ENCODE measurements at places on chromosomes 4 and X. TPM values are rescaled to one million over a fixed set of nuclear protein-coding genes. Genes with fewer than 3 reads are reported as not detected.

DNA sequence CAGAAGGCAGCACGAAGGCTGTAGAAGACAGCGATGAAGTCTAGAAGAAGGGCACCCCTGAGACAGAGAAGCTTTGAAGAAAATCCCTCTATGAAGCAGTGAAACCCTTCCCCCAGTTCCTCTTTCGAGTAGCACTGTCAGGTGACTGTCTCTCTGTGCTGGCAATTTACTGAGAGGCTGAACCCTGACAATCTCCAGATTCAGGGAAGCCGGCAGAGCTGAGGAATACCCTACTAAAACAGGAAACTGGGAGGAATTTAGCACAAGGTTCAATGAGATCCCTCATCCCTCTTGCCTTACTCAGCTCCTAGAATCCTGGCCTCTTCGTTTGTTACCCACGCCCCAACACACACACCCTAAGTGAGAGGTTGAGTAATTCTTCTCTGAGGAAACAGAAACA lies 239.7 kb upstream of the NOCT start:
- H3K36me3 ChIP-seq: no peaks in the 10 kb centered on the region
- no peaks in the 10 kb centered on the region for H3K4me1 ChIP-seq
- DNase-seq: no peak
- no peak overlapping the region for H3K27ac ChIP-seq
- H3K4me3 ChIP-seq: no peak overlapping the region

The ARMCX4 gene
- 13.4 TPM for total RNA-seq

- no peak overlapping the region for H3K27ac ChIP-seq
- DNase-seq: no peak
- H3K4me1 ChIP-seq: peaks cover 9% of the 10 kb centered on the region
Observed at GRCh38 chrX:8684201-8684965, 47.6 kb downstream of the ANOS1 start.

The APELA gene
- total RNA-seq: not detected

- no peaks in the 10 kb centered on the region for H3K4me1 ChIP-seq
- H3K27me3 ChIP-seq: no peaks in the 10 kb centered on the region
- H3K36me3 ChIP-seq: peaks cover 3% of the 10 kb centered on the region
- no peak overlapping the region for H3K27ac ChIP-seq
Observed at GRCh38 chr4:48602222-48602621, 112.2 kb downstream of the ZAR1 start.

DNA sequence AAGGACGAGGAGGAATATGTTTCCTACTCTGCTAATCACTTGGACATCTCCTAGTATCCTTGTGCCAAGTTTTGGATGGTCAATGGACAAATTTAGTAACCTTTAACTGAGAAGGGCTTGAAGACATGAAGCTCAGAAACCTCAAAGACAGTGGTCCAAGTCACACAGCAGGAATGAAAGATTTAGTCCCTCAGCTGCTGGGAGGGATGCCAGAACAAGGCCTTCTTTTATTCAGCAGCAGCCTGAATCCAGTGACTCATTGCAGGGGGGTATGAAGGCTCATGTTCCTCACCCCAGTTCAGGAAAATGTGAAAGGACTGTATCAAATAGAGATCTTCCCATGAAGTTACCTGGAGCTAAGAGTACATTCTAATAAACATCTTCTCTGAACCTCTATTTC lies 214.9 kb upstream of the UGT8 start:
- H3K4me1 ChIP-seq: no peaks in the 10 kb centered on the region
- H3K27me3 ChIP-seq: no peaks in the 10 kb centered on the region
- H3K4me3 ChIP-seq: no peak overlapping the region
- no peaks in the 10 kb centered on the region for H3K36me3 ChIP-seq
- H3K27ac ChIP-seq: no peak overlapping the region

DNA sequence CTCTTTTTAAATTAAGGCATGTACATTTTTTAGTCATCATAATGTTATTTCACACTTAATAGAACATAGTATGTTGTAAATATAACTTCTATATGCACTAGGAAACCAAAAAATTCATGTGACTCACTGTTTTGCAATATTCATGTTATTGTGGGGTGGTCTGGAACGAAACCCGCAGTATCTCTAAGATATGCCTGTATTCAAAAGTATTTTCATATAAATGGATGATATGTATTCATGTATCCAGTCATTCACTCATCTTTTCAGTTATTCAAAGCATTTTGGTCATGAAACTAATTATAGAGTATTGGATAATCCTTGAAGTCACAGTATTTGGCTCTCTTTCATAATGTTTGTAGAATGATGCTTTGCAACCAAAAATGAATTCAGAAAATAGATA lies 168.1 kb downstream of the HS6ST2 start:
- H3K4me3 ChIP-seq: no peak overlapping the region
- no peak overlapping the region for H3K27ac ChIP-seq
- H3K27me3 ChIP-seq: no peaks in the 10 kb centered on the region
- H3K36me3 ChIP-seq: no peaks in the 10 kb centered on the region
- no peak for DNase-seq

DNA sequence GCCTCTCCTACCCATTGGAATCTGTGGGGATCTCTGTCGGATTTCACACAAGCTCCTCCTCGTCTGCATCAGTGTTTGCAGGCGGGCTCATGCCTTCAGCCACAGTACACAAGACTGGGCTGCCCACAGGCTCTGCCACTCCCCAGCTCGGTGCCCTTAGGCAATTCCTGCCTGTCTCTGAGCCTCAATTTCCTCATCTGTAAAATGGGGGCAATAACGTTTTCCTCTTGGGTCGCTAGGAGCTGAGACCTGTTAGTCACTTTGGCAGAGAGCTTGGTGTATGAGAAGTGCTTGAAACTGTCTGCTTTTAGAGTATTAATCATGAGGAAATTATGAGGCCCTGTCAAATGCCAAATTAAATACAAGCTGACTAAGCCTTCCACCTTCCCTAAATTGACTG lies 27.6 kb upstream of the MSX1 start:
- no peak overlapping the region for H3K27ac ChIP-seq
- no peaks in the 10 kb centered on the region for H3K36me3 ChIP-seq
- H3K4me3 ChIP-seq: no peak overlapping the region

GRCh38 chr4:153873741-153874140 lies 84.9 kb upstream of the SFRP2 start:
- DNase-seq: no peak
- no peaks in the 10 kb centered on the region for H3K36me3 ChIP-seq
- no peaks in the 10 kb centered on the region for H3K27me3 ChIP-seq

GRCh38 chr4:76590798-76591281 lies 155.8 kb downstream of the SHROOM3 start:
- no peak for DNase-seq
- H3K4me1 ChIP-seq: peaks cover 81% of the 10 kb centered on the region
- peak overlapping the region; percentile 74 for H3K4me3 ChIP-seq
- H3K27ac ChIP-seq: peak overlapping the region; percentile 93
- no peaks in the 10 kb centered on the region for H3K27me3 ChIP-seq

DNA sequence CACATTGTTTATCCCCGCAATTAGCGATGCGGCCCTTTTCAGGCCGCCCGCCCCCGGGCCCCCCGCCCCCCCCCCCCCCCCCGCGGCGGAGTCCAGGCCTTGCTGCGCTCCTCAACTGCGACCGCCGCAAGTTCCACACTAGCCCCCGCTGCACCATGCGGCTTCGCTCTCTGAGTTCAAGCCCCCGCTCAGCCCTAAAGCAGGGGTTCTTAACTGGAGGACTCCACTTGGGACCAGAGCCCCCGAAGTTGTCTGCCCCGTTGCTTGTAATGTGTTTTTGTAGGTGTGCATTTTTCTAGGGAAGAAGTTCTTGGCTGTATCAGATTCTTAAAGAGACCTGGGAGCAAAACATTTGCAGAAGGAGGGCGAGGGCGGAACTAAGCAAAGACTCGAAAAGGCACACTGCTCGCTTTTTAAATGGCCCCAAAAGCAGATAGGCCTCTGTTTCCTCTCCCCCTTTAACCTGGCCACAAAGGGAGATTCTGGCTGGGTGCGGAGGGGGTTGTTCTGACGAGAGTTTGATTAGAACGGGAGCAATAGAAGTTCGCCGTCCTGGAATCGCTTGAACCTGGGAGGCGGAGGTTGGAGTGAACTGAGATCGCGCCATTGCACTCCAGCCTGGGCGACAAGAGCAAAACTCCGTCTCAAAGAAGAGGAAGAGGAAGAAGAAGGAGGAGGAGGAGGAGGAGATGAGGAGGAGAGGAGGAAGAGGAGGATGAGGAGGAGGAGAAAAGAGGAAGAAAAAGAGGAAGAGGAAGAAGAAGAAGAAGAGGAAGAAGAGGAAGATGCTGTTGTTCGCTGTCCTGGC lies 2.3 kb upstream of the MSX1 start:
- peaks cover 21% of the 10 kb centered on the region for H3K27me3 ChIP-seq
- peak overlapping the region; percentile 70 for H3K4me3 ChIP-seq
- no peak for DNase-seq
- H3K27ac ChIP-seq: peak overlapping the region; percentile 15
- H3K4me1 ChIP-seq: peaks cover 15% of the 10 kb centered on the region

DNA sequence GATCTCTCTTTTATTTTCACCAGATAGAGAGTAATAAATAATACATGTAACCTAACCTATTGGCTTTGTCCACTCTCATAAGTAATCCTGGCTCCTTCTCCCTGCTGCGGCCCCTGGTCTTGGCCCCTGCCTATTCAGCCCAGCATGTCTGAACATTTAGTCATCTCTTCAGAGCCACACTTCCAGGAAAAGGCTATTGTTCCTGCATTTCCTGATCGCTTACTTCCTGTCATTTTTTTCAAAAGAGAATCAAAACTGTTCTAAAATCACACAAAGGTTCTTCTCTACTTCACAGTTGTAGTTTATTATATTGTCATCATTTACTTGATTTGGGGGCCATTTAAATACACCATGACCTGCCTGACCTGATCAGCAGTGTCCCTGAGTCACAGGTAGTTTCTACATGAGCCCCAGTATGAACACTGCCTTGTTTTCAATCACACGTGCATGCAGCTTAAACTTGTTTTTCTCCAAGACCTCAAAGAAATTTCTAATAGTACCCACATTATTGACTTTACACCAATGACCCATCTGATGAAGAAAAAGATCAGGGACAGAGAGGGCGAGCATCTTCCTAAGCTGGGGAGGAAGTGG lies 47.4 kb upstream of the KDR start:
- no peaks in the 10 kb centered on the region for H3K27me3 ChIP-seq
- H3K36me3 ChIP-seq: no peaks in the 10 kb centered on the region
- no peak overlapping the region for H3K4me3 ChIP-seq
- H3K4me1 ChIP-seq: no peaks in the 10 kb centered on the region

Measured in thoracic aorta (tissue), 2 donors.